GM19239 (cell line): ENCODE measurements at places on chromosomes 1 and 21.

GRCh38 chr1:70025052-70025451, 180.3 kb downstream of the LRRC40 start:
- no peak for DNase-seq

DNA sequence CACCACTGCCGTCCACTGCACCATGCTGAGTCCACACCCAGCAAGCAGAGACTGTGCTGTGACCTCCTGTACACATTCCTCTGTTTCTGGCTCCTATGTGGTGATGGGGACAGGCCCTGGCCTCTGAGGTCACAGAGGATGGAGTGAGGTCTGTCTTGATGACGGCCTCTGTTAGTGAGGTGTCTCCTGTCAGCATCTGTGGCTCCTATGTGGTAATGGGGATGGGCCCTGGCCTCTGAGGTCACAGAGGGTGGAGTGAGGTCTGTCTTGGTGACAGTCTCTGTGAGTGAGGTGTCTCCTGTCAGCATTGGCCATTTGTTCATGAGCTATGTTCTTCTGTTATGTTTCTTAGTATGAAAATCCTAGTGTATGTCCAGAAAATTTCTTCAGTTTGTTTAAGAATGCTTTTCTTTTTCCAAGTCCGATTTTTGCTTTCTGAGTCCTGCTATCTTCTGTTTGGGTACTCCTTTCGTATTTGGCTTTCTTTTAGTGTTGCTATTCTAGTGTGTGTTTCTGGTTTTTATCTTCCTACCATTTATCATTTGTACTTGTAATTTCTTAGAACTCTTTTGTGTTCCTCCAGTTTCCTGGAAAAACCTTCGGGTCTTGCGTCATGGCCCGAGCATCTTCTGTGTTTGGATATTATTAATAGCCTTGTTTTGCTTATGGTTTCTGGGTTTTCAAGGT, 13.4 kb downstream of the SNAP47 start:
- no peak for DNase-seq

- no peak for DNase-seq
Measured at GRCh38 chr1:185795181-185795580, 61.0 kb downstream of the HMCN1 start.

DNA sequence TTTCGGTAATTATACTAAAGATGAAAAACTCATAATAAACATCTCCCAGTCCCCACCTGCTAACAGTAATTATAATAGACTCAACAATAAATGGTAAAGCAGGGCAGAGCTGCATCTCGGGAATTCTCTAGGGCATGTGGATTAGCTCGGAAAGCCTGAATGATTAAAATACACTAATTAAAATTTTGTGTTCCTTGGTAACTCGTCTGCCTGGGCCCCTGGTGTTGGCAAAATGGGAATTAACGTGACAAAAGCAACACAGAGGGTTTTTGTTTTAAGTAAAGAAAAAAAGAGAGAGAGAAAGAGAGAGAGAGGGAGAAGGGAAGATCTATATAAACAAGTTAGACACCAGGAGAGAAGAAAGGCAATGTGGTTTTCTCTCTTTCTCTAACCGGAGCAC, 62.1 kb downstream of the CASZ1 start:
- DNase-seq: no peak

GRCh38 chr1:192401825-192402224, 85.0 kb downstream of the RGS21 start:
- no peak for DNase-seq

GRCh38 chr1:241419986-241420385, 63.0 kb upstream of the RGS7 start:
- DNase-seq: no peak

DNA sequence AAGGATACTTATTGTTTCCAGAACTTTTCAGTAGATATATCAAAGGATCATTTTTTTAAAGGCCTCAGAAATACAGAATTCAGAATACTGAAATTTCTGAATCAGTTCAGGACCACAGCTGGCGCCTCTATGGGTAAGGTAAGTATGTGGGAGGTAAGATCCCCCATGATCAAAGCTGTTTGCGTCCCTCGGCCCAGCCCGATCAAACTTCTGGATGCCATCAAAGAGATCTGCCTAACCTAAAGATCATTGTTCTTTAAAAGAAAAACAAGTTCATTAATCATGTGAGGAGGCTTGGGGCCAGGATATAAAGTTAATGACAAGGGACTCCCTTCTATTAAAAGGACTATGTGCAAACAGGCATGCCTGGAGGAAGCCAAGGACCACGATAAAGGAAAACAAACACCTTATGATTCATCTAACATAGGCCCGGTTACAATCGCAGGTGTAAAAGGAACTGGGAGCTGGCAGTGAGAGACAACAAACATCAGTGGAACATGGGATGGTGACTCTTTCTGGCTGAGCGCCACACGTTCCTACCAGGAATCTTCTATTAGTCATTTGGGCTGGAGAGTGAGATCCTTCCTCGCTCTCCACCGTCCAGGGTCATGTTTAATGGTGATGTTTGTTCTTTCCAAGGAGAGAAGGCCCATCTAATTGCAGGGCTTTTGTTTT, 2.8 kb upstream of the BACE2 start:
- DNase-seq: no peak

DNA sequence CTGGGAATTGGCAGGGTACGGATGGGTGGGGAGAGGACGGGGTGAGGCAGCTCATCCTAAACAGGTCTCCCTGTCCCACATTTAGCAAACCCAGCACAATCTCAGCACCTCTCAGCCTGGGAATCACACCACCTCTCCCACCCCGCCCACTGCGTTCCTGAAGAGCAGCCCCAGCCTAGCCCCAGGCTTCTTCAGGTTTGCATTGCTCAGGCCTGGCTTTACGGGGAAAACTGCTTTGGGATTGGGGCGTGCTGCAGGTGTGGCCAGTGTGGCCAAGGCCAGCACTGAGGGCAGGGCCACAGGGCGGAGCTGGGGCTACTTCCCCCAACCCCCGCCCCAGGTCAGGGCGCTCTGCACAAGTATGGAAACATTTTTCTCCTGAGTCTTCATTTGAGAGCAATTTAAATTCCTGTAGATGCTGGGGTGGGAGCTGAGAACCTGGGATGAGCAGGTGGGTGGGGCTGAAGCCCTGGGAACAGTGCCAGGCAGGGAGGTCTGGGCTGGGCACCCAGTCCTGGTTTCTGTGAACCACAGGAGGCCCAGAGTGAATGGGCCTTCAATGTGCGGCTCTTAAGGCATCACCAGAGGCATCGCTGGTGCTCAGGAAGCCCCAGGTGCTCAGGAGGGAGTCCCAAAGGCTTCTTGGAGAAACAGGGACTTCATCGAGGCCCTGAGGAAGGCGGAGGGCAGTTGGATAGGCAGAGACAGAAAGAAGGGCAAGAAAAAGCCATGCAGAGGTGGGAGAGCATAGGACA, 24.1 kb downstream of the TNNT2 start:
- DNase-seq: no peak

DNA sequence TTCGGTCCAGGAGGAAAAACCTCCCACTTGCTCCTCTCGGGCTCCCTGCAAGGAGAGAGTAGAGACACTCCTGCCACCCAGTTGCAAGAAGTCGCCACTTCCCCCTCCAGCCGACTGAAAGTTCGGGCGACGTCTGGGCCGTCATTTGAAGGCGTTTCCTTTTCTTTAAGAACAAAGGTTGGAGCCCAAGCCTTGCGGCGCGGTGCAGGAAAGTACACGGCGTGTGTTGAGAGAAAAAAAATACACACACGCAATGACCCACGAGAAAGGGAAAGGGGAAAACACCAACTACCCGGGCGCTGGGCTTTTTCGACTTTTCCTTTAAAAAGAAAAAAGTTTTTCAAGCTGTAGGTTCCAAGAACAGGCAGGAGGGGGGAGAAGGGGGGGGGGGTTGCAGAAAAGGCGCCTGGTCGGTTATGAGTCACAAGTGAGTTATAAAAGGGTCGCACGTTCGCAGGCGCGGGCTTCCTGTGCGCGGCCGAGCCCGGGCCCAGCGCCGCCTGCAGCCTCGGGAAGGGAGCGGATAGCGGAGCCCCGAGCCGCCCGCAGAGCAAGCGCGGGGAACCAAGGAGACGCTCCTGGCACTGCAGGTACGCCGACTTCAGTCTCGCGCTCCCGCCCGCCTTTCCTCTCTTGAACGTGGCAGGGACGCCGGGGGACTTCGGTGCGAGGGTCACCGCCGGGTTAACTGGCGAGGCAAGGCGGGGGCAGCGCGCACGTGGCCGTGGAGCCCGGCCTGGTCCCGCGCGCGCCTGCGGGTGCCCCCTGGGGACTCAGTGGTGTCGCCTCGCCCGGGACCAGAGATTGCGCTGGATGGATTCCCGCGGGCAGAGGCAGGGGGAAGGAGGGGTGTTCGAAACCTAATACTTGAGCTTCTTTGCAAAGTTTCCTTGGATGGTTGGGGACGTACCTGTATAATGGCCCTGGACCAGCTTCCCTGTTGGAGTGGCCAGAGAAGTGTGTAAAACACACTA, 45.3 kb downstream of the MRPL39 start:
- no peak for DNase-seq

DNA sequence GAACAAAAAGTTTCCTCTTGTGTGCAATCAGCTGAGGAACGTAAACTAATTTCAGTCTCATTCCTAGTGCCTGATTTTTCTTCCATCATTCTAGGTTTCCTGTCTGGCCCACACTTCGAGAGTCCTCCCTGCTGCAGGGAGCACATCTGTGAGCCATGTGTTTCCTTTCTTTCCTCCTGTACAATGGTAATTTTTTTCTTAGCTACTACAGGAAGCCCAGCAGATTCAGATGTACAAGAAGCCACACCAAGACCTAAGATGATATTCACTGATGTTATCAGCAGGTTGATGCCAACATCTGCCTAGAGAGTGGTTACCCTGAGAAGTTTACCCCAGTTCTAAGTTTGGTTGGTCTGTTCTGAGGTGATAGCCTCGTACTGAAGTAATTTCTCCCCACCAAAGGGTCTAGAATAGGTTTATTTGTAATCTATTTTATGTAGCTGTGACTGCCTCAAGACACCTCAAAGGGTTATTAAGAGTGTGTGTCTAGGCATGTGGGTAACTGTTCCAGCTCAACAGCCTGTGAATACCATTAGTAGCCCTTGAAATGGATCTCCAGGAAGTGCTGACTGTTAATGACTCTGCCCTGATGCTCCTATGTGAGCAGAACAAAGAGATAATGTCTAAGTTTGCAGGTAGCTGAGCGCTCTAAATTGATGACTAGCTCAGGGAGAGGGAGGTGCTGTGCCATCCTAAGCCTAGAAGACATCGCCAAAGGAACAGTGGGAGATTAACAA, 31.7 kb upstream of the CLDN14 start:
- DNase-seq: no peak

DNA sequence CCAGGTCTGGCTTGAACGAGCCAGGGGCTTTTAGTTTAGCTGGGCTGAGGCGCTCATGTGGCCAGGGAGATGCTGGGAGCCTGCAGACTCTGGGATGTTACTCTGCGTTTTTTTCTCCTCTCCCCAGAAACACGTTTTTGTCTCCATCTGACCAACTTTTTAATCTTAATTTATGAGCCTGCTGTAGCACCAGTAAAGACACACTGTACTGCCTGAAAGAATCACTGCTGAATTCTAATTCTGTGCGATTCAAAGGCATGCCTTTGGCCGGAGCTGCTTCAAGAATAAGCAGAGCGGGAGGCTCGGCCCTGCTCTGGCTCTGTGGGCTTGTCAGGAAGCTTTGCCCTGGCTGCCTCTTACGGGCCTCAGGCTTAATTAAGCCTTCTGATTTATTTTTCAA, 129.5 kb downstream of the CAMTA1 start:
- no peak for DNase-seq

- DNase-seq: no peak
Measured at GRCh38 chr1:104028416-104029035, 278.8 kb downstream of the AMY1C start.

GRCh38 chr21:28771790-28772501, 220.7 kb downstream of the LTN1 start:
- no peak for DNase-seq

GRCh38 chr1:53949023-53949990, 3.2 kb downstream of the LRRC42 start:
- DNase-seq: no peak

DNA sequence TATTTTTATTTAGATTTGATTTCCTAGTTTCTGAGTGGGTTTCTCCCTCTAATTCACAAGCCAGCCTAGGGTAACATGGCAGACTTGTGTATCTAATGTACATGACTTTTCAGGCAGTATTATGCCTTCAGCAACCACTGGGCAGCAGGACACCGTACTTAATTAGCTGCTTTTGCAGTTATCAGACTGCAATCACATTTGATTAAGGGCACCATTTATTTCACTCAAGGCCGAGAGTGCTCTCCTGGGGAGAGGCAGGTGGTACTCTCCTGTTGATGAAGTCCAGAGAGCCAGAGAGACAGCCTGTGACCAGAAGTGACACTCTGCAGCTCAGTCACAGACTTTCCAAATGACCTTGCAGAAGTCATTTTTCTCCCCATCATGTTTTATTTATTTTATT, 18.7 kb downstream of the CYYR1 start:
- DNase-seq: no peak

- DNase-seq: no peak
Measured at GRCh38 chr1:237139732-237140131, 97.7 kb downstream of the RYR2 start.

DNA sequence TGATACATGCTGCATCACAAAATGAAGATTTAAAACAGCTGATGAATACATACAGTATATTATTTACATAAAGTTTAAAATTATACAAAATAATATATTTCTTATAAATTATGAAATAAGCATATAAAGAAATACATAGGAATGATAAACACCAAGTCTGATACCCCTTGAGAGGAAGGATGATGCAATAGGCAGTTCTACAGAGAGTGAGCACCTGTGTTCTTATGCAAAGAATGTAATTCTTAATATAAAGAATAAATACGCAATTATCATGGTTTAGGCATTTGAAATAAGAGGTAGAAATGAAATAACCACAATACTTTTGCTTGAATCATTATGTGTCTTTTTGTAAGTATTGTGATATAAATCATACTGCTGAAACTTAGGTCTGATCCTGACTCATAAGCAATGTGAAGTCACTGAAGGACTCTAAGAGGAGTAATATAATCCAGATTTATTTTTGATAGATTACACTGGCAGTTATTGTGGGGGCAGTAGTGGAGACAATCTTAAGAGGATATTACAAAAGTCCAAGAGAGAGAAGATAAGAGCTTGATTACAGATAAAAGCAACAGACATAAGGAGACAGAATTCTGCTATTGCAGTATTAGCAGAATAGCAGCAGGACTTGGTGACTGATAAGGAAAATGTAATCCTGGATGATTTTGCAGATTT, 39.0 kb downstream of the TTLL7 start:
- no peak for DNase-seq
